ENCODE measurements at places on chromosomes 7 and 10.

GRCh38 chr10:4202938-4203337 lies 417.9 kb upstream of the KLF6 start:
- no peak for DNase-seq

- no peak for DNase-seq
Measured at GRCh38 chr7:72097226-72097625, 314.9 kb downstream of the CALN1 start.

- DNase-seq, result no peak
Measured at GRCh38 chr7:117800841-117801240, 72.4 kb downstream of the CTTNBP2 start.

GRCh38 chr7:84914598-84914997 lies 272.3 kb downstream of the SEMA3D start:
- no peak for DNase-seq

DNA sequence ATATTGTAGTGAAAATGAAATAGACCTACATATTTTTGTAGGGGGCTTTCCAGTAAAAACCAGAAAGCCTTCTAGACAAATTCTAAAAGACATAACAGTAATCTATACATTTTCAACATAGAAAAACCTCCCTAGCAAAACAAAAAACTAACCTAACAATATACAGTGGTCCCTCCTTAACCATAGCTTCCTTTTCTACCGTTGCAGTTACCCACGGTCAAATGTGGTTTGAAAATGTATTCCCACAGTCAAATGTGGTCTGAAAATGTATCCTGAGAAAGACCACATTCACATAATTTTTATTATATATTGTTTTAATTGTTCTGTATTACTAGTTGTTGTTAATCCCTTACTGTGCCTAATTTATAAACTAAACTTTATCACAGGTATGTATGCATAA lies 6.4 kb downstream of the PSAP start:
- no peak for DNase-seq

GRCh38 chr7:40221836-40222235 lies 87.0 kb downstream of the SUGCT start:
- no peak for DNase-seq

DNA sequence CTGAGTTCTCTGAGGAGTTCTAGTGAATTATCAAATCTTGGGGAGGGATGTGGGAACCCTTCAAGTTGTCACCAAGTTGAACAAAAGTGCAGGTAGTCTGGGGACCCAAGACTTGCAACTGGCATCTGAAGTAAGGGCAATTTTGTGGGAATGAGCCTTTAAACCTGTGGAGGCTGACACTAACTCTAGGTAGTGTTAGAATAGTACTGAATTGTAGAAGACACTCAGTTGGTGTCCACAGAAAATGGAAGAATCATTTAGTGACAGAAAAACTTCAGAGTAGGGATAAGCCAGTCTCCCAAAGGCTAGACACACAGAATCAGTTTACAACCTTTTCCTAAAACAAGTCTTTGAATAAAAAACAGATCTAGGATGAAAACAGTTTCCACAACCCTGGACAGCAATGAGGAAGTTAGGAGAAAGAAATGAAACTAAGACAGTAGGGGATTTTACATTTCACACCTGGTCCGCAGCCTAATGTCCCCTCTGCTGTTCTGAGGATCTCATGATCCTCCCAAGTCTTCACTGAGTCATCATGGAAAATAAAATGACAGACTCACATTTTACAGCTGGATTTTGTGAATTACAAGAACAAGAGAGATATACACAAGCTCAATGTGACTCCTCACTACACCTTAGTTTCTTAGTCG lies 23.0 kb upstream of the ING3 start:
- DNase-seq, result no peak

DNA sequence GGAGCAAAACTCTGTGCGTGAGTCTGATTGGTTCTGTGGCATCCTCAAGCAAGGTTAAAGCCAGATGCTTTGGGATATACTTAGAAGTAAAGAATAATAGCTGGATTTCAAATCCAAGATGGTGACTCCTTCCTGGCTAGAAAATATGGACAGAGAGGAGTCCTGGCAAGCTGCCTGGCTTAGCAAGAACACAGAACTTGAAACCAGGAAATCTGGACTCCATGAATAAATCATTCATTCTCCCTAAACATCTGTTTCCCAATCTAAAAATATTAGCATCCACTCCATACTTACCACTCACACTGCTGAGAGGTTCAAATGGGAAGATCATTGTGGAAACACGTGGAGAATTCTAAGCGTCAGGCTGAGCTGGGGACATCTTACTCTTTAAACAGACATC lies 1074.1 kb upstream of the AUTS2 start:
- no peak for DNase-seq

All from activated CD8-positive, alpha-beta memory T cell treated with anti-CD3 and anti-CD28 coated beads for 1 hour (primary cell).